Activated T-helper 1 cell treated with Interleukin-2 at 50 U/mL for 16 hours (primary cell): ENCODE measurements at places on chromosomes 7 and 10.

DNA sequence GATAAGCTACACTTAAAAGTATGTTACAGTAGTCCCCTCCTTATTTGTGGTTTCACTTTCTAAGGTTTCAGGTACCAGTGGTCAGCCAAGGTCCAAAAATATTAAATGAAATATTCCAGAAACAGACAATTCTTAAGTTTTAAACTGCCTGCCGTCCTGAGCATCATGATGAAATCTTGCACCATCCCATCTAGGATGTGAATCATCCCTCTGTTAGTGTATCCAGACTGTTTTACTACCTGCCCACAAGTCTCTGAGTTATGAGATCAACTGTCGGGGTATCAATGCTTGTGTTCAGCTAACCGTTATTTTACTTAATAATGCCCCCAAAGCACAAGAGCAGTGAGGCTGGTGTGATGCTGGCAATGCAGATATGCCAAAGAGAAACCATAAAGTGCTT lies 11.4 kb downstream of the KDM7A start:
- no peak for DNase-seq

DNA sequence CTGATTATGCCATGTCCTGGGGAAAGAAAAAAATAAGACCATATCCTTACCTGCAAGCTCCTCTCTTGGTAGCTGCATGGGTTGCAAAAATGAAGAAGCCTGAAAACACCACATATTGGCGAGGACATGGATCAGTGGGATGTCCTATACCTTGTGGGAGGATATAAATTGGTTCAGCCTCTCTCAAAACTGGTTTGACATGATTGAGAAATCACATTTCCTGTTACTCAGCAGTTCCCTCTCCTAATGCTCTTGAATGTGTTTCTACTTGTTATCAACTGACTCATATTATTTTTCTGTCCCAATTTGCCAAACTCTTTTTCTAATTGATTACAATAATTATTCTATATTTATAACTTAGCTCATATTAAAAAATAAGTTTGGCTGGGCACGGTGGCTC lies 380.2 kb downstream of the EXOC4 start:
- DNase-seq: no peak

- no peak for DNase-seq
These were observed 149.7 kb downstream of the RNF216 start for GRCh38 chr7:5631752-5632151.

DNA sequence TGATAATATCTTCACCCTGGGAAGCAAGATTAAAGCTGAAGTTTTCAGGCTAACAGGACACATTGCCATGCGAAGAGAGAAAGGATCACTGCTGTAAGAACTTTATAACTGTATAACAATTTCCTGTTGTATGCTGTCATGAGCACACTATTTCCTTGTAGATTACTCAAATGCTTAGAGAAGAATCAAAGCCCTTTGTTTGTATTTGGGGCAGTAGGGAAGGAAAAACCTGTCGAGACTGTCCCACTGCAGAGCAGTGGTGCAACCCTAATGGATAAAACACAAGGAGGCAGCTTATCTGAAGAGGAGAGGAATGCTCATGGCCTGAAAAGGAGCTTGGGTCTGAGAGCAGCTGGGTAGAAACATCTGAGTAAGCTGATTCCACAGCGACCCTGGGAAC lies 327.7 kb upstream of the NPSR1 start:
- no peak for DNase-seq

DNA sequence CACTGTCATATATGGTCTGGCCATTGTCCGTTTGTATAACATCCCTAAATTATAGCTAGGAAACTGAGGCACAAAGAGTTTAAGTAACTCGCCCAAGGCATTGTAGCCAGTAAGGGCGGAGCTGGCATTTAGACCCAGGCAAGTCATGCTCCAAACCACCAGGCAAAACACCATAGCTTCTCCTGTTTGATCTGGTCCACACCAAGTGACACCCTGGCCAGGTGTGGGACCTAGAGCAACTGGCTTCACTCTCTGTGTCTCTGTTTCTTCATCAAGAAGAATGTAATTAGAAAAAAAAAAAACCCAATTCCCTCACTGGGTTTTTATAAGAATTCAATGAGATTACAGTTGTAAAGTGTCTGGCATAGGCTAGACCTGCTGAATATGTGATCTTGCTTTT lies 85.2 kb upstream of the AOAH start:
- DNase-seq: no peak

DNA sequence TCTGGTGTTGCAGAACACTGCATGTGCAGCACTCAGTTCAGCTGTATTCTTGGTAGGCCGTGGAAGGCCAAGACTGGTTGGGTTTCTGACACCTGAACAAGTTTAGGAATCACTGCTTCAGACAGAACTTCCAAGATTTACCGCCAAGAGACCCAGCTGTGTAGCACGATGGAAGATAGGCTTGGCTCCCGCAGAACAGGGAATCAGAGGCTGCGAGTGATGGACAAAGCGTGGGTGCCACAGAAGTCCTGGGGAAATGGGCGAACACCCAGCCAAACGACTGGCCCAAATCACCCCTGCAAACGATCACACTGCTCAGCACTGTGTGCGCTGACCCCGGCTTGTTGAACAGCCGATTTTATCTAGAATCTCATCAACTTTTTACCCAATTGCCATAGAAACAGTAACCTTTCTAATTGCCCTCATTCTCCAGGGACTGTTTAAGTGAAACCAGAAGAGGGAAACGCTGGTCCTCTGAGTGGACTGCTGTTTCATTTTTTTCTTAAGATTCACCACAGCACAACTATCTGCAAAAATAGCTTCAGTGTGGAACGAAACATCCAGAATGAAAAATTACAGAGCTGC lies 17.9 kb downstream of the ZFAND2A start:
- no peak for DNase-seq

DNA sequence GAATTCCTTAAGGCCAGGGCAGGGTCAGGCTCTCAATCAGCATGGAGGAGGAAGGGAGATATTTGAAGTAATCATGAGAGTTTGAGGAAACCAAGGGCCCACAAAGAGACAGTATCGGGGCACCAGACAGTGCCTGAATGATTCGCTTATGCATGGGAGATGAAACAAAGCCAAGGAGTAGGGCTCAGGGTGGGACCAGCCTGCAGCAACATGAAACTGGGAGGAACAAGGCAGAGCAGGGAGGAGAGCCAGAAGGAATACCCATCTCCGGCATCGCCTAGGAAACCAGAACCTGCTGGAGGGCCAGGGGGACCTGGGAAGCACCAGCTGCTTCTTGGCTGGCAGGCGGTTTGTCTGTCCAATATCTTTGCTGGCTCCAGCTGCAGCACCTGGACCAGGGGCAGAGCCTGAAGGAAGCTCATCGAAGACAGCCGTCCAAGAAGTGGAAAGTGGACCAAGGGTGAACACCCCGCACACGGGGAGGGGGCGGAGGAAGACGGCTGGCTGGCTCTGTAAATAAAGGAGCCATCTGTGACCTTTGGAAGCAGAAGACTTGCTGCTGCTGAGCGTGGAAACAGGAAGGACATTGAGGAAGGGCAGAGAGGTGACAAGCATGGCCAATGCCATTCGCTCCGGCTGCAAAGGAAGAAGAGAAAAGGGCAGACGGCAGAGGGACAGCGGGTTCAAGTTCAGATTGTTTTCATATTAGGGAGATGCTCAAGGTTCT lies 34.4 kb upstream of the ECHDC3 start:
- no peak for DNase-seq

- DNase-seq: no peak
These were observed 33.0 kb upstream of the VKORC1L1 start for GRCh38 chr7:65839846-65840245.

- DNase-seq: no peak
These were observed 262.7 kb downstream of the WDR11 start for GRCh38 chr10:121113911-121114310.

DNA sequence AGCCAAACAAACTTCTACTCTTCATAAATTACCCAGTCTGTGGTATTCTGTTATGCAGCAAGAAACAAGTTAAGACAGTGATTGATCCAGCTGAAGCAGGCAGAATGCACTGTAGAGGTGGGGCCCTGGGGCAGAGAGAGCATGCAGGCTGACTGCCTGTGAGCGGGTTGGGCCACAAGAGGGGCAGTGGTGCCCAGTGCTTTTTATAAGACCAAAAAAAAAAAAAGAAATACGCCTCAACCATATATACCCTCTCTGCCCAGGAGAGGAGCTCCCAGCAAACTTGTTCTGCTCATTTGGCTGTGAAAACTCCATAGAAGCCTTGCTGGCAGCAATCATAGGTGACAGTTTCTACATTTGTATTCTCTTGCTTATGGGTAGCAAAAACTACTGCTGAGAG lies 104.7 kb downstream of the SORBS1 start:
- no peak for DNase-seq

DNA sequence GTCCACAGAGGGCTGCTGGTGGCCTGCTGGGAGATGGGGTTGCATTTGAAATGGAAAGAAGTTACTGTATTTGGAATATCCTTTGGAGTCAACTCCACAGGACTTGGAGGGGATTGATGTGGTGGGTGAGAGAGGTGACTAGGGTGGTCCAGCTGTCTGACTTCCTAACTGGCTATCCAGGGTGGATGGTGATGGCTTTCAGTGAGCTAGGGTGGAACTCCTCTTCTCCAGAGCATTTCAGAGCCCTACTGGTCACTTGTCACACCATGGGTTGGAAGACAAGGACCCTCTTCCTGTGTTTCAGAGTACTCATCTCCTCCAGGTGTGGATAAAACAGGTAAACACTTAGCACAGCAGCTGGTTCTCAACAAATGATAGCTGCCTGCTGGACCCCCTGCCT lies 3.3 kb upstream of the ADAMTS14 start:
- DNase-seq: no peak

GRCh38 chr10:3238115-3238871 lies 65.7 kb upstream of the PITRM1 start:
- DNase-seq: no peak

DNA sequence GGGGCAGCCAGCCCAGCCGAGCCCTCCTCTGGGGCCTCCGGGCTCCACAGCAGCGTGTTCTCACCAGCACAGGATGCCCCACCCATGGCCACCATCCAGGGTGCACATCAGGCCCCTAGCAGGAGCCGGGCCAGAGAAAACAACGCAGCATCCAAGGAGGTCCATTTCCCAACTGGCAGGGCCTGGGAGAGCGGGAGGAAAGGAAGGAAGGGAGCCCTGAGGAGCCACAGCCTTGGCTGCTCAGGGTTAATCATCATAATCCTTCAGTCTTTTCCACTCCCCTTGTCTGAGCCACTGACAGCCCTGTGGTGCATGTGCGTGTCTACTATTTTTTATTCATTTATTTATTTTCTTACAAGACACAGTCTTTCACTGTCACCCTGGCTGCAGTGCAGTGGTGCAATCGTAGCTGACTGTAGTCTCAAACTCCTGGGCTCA lies 3.6 kb downstream of the PLAC9 start:
- DNase-seq: no peak

DNA sequence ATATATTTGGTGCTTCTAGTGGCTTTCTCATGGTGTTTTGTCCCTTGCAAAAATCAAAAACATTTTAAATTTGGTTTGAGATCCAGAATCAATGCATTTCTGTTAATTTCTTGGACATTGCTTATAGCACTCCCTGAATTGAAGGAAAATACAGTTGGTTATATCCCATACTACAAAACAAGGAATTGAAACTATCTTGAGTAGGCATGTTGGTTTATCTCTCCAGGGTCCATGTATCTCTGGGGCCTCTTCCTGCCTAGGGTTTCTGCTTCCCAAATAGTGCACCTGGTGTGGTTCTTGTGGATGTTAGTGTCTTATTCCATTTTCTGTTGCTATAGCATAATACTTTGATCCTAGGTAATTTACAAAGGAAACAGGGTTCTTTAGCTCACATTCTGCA lies 212.4 kb downstream of the CAMK1D start:
- no peak for DNase-seq

DNA sequence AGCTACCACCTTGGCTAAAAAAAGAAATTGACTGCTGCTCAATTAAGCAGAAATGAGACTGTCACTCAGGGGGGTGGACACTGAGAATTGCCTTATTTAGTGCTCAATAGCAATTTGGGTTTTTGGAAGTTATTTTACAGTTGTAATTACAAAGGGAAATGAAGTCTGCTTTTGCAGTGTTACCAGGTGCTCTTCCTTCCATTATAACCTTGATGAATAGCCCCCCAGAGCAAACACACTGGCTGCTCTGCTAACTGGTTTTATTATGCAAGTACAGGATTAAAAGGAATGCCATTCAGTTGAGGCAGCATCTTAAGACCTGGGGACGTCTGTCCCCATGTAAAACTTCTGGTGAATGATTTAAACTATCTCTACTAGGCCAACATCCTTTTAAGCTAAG lies 191.0 kb downstream of the EVX1 start:
- no peak for DNase-seq
